Right lobe of liver (tissue), 6 donors: ENCODE measurements at places on chromosomes 16 and 17. TPM values are rescaled to one million over a fixed set of nuclear protein-coding genes. Genes with fewer than 3 reads are reported as not detected.

Gene METTL26
- total RNA-seq: 32.4 TPM

Gene EFCAB13
- 3.9 TPM for total RNA-seq

Gene PRDM7
- 0.09 TPM for total RNA-seq

Gene C16orf92
- total RNA-seq: not detected

Gene SCARF1
- total RNA-seq: 7.4 TPM

Gene PLEKHH3
- total RNA-seq: 23.7 TPM

Gene C17orf50
- total RNA-seq: not detected

Gene GRB7
- total RNA-seq: 5.0 TPM

Gene CNGB1
- total RNA-seq: not detected

Gene RAB34
- 3.1 TPM for total RNA-seq

Gene RGS9
- 12.8 TPM for total RNA-seq

Gene PIK3R5
- 6.0 TPM for total RNA-seq

Gene SBK1
- total RNA-seq: 0.07 TPM

Gene SEPTIN1
- total RNA-seq: 0.12 TPM

Gene ACSM2A
- 532 TPM for total RNA-seq

Gene STX1B
- total RNA-seq: 2.2 TPM

Gene TBC1D3
- total RNA-seq: not detected

Gene SYT17
- total RNA-seq: 8.7 TPM

Gene EPN3
- total RNA-seq: 0.27 TPM

Gene COX4I1
- 281 TPM for total RNA-seq

Gene HSD11B2
- total RNA-seq: 1.8 TPM

Gene OTOP3
- not detected for total RNA-seq

Gene FBXL16
- total RNA-seq: 2.3 TPM

Gene CD300LB
- total RNA-seq: 0.23 TPM

Gene JUP
- total RNA-seq: 54.3 TPM

Gene PDPK1
- 20.7 TPM for total RNA-seq

Gene SEPHS2
- total RNA-seq: 159 TPM

Gene EEF2K
- 11.8 TPM for total RNA-seq

Gene TP53TG3
- not detected for total RNA-seq
